ENCODE measurements at places on chromosomes 7 and 10. TPM values are rescaled to one million over a fixed set of nuclear protein-coding genes. Genes with fewer than 3 reads are reported as not detected.

DNA sequence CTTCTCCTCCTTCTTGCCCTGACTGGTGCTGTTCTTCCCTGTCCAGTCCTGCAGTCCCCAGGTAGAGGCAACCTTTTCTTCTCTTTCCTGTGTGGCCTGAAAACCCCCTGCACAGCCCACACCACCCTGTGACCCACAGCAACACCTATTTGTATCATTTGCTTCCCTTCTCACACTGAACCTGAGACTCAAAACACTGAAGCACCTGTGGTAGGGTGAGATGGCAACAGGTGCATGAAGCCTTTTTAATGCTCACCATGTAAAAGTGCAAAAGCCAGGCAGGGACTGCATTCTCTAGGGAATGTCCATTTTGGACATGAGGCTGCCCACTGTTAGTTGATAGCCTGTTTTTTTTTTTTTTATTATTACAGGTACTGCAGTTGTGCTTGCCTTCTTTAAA is 71.4 kb downstream of the LRMDA start:
- H3K4me1 ChIP-seq: peaks cover 16% of the 10 kb centered on the region
- H3K27me3 ChIP-seq: no peaks in the 10 kb centered on the region
- H3K36me3 ChIP-seq: no peaks in the 10 kb centered on the region
- DNase-seq: no peak
- H3K4me3 ChIP-seq: no peak overlapping the region
- no peak overlapping the region for H3K27ac ChIP-seq

DNA sequence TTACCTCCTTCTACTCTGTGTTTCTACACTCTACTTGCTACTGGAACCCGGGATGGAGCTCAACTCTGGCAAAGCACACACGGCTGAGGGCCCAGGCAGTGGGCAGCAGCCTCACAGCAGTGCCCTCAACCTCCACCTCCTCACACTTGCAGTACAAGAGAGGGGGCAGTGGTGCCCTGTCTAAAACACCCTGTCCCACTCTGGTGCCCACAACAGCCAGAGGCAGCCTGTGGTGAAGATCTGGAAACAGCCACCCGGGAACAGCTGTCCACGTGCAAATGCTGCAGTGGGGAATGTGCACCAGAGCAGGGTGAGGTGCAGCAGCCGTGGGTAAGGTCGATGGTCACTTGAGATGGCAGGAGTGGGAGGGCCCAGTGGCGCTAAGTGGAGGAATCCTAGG is 13.7 kb downstream of the MAT1A start:
- peaks cover 6% of the 10 kb centered on the region for H3K4me1 ChIP-seq
- H3K4me3 ChIP-seq: no peak overlapping the region
- no peak overlapping the region for H3K27ac ChIP-seq
- no peaks in the 10 kb centered on the region for H3K36me3 ChIP-seq

DPYSL4 gene
- total RNA-seq: 4.8 TPM

GRCh38 chr10:15175587-15175986 is 7.1 kb upstream of the NMT2 start:
- no peak overlapping the region for H3K4me3 ChIP-seq
- no peaks in the 10 kb centered on the region for H3K36me3 ChIP-seq
- DNase-seq: no peak
- peaks cover 1% of the 10 kb centered on the region for H3K4me1 ChIP-seq

DNA sequence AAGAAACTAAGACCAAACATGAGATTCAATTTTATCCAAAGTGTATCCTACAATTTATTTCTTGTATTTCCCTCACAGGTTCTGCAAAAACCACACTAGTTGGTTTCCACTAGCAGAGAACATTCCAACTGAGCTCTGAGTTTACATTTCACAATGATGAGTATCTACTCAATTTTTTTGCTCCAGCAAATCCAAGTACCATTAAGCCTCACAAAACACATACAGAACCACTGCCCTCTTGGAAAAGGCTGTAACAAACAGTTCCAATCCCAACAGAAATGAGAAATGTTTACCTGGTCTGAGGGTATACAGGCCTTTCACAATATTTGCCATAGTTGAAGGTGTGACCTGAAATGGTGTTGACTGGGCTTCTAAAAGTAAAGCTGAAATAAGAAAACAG is 59.9 kb downstream of the CACUL1 start:
- no peaks in the 10 kb centered on the region for H3K27me3 ChIP-seq
- no peak overlapping the region for H3K4me3 ChIP-seq
- H3K27ac ChIP-seq: no peak overlapping the region
- H3K4me1 ChIP-seq: no peaks in the 10 kb centered on the region
- no peak for DNase-seq
- no peaks in the 10 kb centered on the region for H3K36me3 ChIP-seq

PLXNA4 gene
- total RNA-seq: 1.0 TPM

GPNMB gene
- total RNA-seq: 13.3 TPM

PSMC2 gene
- total RNA-seq: 196 TPM

- H3K4me3 ChIP-seq: no peak overlapping the region
- H3K4me1 ChIP-seq: no peaks in the 10 kb centered on the region
- H3K27ac ChIP-seq: no peak overlapping the region
- no peaks in the 10 kb centered on the region for H3K36me3 ChIP-seq
Measured at GRCh38 chr7:111477462-111478225, 84.6 kb downstream of the IMMP2L start.

DNA sequence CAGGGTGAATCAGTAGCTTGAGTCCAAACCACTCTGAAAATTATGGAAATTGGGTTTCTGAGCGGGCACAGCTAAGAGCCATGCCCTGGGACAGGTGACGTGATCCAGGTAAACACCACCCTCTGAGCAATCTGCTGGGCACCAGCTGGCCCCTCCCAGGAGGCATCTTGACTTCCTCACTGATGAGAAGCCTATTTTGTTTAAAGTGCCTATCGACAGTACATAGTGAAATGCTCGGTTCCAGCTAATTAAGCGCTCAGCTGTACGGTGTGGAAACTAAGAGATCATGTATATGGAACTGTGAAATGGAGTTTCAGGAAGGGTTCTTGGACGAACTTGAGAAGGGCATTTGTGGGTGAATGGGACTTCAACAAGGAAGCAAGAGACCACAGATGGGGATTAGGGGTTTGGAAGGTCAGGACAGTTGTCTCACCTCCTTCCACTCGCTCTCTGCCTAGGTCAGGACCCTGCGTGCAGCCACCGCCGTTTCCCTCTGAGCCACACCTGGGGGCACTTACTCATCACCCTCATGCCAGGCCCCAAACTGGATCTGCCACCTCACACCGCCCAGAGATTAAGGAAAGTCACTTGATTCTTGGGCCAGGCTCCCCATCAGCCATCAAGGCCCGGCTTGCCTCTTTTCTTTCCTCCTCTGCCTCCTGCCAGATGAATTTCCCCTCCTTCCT is 3.2 kb downstream of the ITPRIP start:
- peak overlapping the region; percentile 94 for H3K27ac ChIP-seq
- H3K27me3 ChIP-seq: no peaks in the 10 kb centered on the region
- peak; percentile 85 for DNase-seq
- H3K4me1 ChIP-seq: peaks cover 76% of the 10 kb centered on the region
- peak overlapping the region; percentile 92 for H3K4me3 ChIP-seq

DNA sequence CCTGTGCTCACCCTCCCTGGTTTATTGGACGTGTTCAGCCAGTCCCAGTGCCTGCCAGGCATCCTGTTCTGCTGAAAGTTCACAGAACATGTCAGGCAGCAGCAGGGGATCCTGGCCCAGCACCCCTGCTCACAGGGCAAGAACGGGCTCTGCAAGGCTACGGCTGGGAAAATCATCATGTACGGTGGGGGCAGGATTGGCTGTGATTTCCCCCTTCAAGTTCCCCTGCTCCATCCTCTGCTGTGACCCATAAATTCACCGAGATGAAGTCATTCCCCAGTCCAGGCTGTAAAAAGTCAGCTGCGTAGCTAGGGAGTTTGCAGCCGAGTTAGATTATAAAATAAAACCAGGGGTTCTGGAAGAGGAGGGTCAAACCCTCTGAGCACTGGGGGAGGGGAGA is 484.1 kb upstream of the ZMIZ1 start:
- no peak overlapping the region for H3K4me3 ChIP-seq
- H3K36me3 ChIP-seq: no peaks in the 10 kb centered on the region
- no peaks in the 10 kb centered on the region for H3K4me1 ChIP-seq
- no peak for DNase-seq

GRCh38 chr10:78231327-78231726 is 197.7 kb downstream of the RPS24 start:
- DNase-seq: no peak
- H3K4me1 ChIP-seq: no peaks in the 10 kb centered on the region
- H3K4me3 ChIP-seq: no peak overlapping the region
- H3K27ac ChIP-seq: no peak overlapping the region
- no peaks in the 10 kb centered on the region for H3K36me3 ChIP-seq

GRCh38 chr7:31761646-31762045 is 74.6 kb downstream of the PPP1R17 start:
- no peaks in the 10 kb centered on the region for H3K4me1 ChIP-seq
- no peaks in the 10 kb centered on the region for H3K36me3 ChIP-seq
- no peak overlapping the region for H3K4me3 ChIP-seq
- peaks cover 14% of the 10 kb centered on the region for H3K27me3 ChIP-seq

- H3K36me3 ChIP-seq: no peaks in the 10 kb centered on the region
- H3K4me3 ChIP-seq: no peak overlapping the region
- no peak overlapping the region for H3K27ac ChIP-seq
- no peak for DNase-seq
- H3K27me3 ChIP-seq: no peaks in the 10 kb centered on the region
- H3K4me1 ChIP-seq: no peaks in the 10 kb centered on the region
Measured at GRCh38 chr10:54449056-54449455, 352.0 kb downstream of the PCDH15 start.

SUN3 gene
- total RNA-seq: 0.24 TPM

H2AZ2 gene
- 354 TPM for total RNA-seq

PRSS1 gene
- 0.94 TPM for total RNA-seq

BLNK gene
- 0.98 TPM for total RNA-seq

PNLIPRP2 gene
- not detected for total RNA-seq

DNA sequence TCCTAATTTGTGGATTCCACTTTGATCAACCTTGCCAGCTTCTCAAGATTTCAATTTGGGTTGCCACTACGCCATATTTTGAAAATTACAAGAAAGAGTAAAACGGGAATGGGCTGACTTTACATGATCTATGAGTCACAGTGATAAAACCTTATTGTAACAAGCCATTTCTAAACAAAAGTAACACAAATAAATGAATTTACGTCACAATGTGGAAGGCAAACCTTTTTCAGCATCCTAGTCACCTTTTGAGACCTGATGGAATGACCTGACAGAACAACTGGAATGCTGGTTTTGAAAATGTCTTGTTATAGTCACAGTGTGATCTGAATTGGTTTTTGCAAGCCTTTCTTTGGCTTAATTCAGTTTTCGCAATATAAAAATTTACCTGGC is 85.9 kb downstream of the CDK6 start:
- H3K27me3 ChIP-seq: no peaks in the 10 kb centered on the region
- no peaks in the 10 kb centered on the region for H3K36me3 ChIP-seq
- no peak overlapping the region for H3K4me3 ChIP-seq
- no peak for DNase-seq
- H3K27ac ChIP-seq: no peak overlapping the region

SPDYE8 gene
- not detected for total RNA-seq

GRCh38 chr10:53315709-53316108 is 543.1 kb upstream of the MBL2 start:
- no peaks in the 10 kb centered on the region for H3K27me3 ChIP-seq
- H3K4me1 ChIP-seq: no peaks in the 10 kb centered on the region

DNA sequence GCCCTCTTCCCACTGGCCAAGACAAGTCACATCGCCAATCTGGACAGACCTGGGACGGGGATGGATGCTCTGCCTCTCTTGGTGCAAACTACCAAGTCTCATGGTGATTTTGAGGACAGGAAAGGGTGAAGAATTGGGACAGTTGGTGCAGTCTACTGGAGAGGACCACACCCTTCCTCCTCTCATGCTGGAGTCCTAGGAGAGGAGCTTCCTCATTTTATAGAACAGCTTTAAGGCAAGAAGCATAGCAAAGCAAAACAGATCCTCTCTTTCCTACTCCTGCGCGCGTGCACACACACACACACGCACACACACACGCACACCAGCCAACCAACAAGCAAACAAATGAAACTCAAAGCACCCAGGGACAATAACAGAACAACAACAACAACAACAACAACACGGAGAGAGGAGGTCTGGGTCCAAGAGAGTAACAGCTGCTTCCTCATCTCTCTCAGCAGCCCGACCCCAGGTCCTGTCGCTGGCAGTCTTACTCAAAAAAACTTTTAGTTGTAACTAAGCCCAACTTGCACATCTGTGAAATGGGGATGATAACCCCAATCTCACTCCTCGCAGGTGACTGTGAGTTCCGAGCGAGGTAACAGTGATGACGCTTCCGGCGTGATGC is 83.4 kb downstream of the TMEM178B start:
- no peak overlapping the region for H3K27ac ChIP-seq
- H3K4me3 ChIP-seq: no peak overlapping the region
- no peaks in the 10 kb centered on the region for H3K36me3 ChIP-seq
- DNase-seq: no peak
- H3K4me1 ChIP-seq: no peaks in the 10 kb centered on the region
